Posterior vena cava (tissue), 2 donors: ENCODE measurements at places on chromosomes 5 and 9. TPM values are rescaled to one million over a fixed set of nuclear protein-coding genes. Genes with fewer than 3 reads are reported as not detected.

The KCTD16 gene
- 0.24 TPM for total RNA-seq

The AMBP gene
- not detected for total RNA-seq

The ALDH1A1 gene
- total RNA-seq = 235 TPM

The IGFBPL1 gene
- total RNA-seq = 2.7 TPM

The MAMDC2 gene
- total RNA-seq = 13.4 TPM

The ANKH gene
- total RNA-seq = 94.1 TPM

The TRIM52 gene
- 9.5 TPM for total RNA-seq

The TXNDC8 gene
- not detected for total RNA-seq

The FGD3 gene
- 6.3 TPM for total RNA-seq

The SHISAL2B gene
- not detected for total RNA-seq

The GDA gene
- total RNA-seq = not detected

The SPAAR gene
- 4.0 TPM for total RNA-seq

The FST gene
- 18.3 TPM for total RNA-seq

The TMEM171 gene
- not detected for total RNA-seq

The IRX4 gene
- not detected for total RNA-seq

The ATP6V1G1 gene
- 70.6 TPM for total RNA-seq

The HMGCR gene
- 15.1 TPM for total RNA-seq

The SLC4A9 gene
- total RNA-seq = not detected

The TMC1 gene
- 0.69 TPM for total RNA-seq

The RIMOC1 gene
- total RNA-seq = 31.1 TPM

The OBP2B gene
- total RNA-seq = not detected

The CDC25C gene
- not detected for total RNA-seq

The PFN3 gene
- total RNA-seq = not detected

The DDX41 gene
- 52.1 TPM for total RNA-seq

The IFNA13 gene
- not detected for total RNA-seq

The TEX48 gene
- not detected for total RNA-seq

The PDGFRB gene
- 394 TPM for total RNA-seq

The RAB3C gene
- total RNA-seq = 11.7 TPM

The ICE1 gene
- total RNA-seq = 30.4 TPM

The P4HA2 gene
- total RNA-seq = 58.8 TPM

The LOX gene
- 98.8 TPM for total RNA-seq

The PRRX2 gene
- 22.9 TPM for total RNA-seq

The FPGS gene
- total RNA-seq = 55.1 TPM

The KCNMB1 gene
- 61.6 TPM for total RNA-seq

The SH3RF2 gene
- total RNA-seq = 4.5 TPM
